Activated CD8-positive, alpha-beta memory T cell treated with anti-CD3 and anti-CD28 coated beads for 4 hours (primary cell): ENCODE measurements at places on chromosomes 2 and 18.

GRCh38 chr2:46066116-46066515 is 231.1 kb upstream of the EPAS1 start:
- no peak for DNase-seq

DNA sequence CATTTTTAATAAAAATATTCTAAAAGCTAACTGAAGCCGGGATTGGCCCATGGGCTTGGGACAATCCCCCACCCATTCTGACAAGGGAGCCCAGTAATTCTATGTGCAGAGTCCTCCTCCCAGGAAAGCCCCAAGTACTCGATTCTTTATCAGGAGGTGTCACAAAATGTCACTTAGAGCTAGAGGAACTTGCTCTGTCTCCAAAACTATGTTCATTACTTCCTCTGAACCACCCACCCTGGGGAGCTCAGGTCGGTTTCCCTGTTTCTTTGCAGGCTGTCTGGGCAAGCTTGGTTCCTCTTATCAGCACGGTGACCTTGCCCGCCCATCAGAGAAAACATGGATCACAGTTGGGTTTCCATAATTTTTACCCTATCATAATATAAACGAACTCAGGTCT is 430.6 kb upstream of the ID2 start:
- DNase-seq = no peak

DNA sequence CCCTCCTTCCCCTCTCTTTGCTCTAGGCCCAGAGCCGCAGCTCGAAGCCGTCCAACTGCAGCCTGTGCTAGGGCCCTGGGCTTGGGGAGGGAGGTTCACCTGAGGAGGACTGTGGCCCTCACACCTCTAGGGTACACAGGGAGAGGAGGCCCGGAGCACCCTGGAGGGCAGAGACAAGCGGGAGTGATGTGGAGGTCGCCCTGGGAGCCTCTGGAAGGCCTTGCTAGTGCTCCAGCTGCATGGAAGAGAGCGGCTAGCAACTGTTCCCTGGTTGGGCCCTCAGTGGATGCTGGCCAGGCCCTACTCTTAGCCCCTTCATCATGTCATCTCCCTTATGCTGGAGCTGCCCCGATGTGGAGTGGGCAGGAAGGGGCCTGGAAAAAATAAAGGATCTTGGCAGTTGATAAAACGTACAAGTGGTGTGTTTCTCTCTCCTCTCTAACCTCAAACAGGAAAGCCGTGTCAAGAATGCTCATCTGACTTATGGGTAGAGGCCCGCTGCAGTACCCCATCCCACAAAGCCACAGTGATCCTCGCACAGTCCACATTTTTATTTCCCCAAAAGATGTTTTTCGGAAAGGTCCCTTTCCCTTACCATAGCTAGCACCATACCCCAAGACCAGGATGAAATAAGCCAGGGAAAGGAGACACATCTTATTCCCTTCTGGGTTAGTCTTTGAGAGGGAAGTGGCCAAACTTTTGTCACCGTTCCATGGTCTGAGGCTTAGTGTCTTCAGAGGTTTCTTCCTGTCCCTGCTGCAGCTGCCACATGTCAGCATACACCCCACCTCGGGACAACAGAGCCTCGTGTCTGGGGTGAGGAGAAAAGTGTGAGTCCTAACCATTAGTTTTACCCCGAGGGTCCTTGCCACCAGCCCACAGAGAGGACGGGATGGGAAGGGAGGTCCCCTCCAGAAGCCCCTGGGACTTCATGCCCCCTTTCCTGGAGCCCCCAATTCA is 2.9 kb downstream of the ZFAND2B start:
- no peak for DNase-seq

DNA sequence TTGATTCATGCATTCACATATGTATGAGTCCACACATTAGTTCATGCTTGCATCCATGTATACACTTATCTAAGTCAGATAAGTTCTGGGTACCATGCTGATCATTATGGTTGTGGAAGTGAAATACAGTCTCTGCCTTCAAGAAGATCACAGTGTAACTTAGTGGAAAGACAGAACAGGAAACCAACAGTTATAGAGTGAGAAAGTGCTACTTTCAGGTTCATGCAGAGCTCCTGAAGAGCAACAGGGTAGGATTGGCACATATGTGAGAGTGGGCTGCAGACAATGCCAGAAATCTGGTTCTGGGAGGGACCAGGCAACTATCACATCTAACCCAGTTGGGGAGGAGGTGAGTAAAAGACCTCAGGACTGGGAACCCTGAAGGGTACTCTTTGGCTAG is 35.4 kb upstream of the PGAP1 start:
- DNase-seq = no peak

- DNase-seq = no peak
Measured at GRCh38 chr2:217864963-217865772, 137.6 kb downstream of the TNS1 start.

- DNase-seq = no peak
Measured at GRCh38 chr2:14675489-14675888, 43.0 kb downstream of the LRATD1 start.

GRCh38 chr2:237198164-237198855 is 112.6 kb downstream of the COPS8 start:
- no peak for DNase-seq

- no peak for DNase-seq
Measured at GRCh38 chr2:129779783-129780182, 199.7 kb upstream of the RAB6C start.

DNA sequence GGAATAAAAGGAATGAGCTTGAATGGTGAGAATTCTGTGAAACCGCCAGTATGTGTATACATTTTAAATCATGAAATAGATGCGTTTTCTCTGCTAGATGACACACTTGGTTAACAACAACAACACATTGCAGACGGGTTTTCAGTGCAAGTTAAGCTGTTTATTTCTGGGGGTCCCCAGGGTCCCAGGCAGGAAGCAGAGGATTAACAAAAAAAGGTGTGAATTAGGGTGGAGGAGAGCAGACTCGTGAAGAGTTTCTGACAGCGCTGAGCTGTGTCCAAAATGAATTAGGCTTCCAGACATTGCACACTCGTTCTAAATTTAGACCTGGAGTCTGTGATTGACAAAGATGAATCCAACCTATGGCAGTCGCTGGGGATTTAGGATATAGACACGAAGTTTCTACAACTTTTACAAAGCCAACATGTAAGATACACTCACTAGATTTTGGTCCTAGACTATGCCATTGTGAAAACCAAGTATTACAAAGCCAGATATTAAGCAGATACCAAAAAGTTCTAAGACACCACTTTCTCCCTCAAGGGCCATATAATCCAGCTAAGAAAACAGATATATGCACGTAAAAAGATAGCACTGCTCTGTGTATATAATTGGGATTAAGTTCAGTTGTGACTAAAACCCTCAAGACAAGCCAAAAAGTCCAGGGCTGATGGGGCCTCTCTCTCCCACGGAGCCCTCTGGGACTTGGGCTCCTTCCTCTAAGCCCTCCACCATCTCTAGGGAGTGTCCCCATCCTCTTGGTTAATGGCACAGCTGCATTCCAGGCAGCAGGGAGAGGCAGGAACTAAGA is 120.2 kb downstream of the ACAA2 start:
- DNase-seq = no peak

DNA sequence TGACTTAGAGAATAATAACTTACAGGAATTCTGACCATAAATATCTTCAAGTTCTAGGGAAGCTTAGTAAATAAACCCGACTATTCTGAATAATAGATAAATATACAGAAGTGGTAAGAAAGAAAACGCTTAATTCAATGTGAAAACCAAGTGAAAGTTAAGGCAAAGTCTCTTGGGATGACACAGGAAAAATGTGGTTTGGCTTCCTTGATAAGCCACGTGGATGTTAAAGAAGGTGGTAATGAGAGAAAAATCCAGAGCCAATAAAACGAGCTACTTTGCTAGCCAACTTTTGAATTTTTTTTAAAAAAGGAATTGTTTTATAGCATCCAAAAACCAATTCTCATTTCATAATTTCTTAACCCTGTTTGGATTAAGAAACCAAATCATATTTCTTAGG is 166.2 kb upstream of the VRK2 start:
- no peak for DNase-seq

- no peak for DNase-seq
Measured at GRCh38 chr2:60317844-60318243, 235.6 kb downstream of the BCL11A start.

GRCh38 chr2:20157193-20157891 is 67.6 kb downstream of the SDC1 start:
- DNase-seq = no peak

DNA sequence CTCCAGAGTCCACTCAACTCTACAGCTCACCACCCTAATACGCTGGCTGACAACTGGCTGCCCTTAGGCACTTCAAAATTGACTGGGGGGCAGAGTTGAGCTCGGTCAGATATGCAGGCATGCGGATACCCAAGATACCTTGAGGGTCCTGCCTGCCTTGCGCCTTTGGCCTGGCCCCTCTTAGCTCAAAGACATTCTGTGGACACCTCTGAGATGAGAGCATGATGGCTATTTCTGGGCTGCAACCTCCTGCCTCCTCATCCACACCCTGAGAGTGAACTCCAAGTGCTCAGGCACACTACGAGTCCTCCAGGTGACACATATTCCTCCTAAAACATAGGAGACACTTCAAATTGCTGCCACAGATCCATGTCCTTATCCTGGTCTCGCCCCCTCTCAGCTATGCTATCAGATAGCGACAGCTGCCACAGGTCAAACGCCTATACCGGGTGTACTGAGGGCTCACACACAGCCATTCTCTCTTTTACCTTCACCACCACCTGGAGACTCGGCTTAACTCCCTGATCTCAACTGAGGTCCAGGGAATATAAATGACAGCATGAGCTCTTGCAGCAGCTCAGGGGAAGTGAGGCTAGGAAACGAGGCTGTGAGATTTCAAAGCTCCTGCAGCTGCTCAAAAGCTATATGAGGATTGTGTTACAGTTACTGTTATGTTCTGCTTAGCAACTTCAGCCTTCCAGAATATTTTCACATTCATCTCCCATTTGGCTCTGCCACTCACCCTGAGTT is 60.5 kb upstream of the TEX51 start:
- no peak for DNase-seq

DNA sequence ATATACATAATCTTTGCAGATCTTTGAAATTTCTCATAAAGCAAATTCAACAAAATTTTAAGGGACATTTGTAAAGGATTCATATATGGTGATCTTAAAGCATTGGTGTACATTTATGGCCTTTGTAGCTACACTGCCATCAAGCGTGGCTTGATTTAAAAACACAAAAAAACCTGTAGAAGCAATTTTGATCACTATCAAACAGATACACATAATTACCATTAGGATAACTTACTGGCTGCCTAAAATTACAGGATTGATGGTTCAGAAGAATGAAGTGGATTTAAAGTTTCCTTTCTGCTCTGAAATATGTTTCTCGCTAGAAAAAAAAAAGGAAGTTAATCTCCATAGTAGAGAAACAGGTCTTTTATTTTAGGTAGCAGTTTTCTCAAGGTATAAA is 31.4 kb downstream of the MAPRE2 start:
- DNase-seq = no peak

DNA sequence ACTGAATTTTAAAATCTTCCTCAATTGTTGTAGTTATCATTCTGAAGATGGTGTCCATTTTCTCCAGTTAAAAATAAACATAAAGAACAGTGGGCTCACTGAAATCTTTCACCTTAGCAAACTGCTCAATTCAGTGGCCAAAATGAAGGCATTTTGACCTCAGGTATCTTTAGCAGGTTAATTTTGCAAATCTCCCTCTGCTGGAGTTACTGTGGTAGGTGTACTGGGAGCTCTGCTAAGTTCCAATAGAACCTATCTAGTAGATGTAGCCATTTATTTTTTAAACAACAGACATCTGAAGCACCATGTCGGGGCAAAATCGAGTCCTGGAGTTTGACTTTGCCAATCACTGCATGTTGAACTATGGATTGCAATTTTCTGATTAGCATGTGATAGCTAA is 177.1 kb downstream of the IRS1 start:
- no peak for DNase-seq

DNA sequence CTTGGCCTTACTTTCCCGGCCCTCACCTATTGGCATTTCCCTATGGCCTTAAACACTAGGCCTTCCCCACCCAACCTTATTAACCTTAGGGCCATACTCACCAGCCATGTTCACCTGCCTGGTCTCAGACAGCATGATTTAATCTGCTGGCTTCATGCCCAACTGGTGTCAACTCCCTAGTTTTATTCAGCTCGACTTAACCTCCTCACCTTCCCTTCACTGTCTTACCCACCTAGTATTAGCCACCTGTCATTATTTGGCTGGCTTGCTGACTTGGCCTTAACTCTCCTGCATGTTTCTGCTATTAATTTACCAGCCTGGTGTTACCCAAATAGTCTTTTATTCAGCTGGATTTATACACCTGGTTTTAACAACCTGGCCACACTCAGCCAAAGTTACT is 136.0 kb upstream of the ZSWIM2 start:
- no peak for DNase-seq

DNA sequence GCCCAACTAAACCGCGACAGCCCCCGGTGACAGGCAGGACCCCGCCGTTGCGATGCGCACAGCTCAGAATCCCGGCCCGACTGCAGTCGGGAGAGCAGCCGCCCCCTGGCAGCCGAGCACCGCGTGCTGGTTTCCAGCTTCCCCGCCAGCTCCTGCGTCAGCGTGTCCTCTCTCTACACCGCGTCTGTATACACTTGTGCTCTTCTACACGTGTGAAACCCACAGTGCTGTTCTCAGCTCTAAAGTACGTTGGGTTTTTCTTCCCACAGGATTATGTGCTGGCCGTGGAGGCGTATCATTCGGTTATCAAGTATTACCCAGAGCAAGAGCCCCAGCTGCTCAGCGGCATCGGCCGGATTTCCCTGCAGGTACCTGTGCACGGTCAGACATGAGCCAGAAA is 54.0 kb downstream of the ADI1 start:
- DNase-seq = no peak

- no peak for DNase-seq
Measured at GRCh38 chr2:64250751-64251423, 106.7 kb upstream of the PELI1 start.
